NCI-H524 (cell line): ENCODE measurements at places on chromosomes 5 and 9.
A peak's percentile ranks its signal among the peaks of the same experiment; 100 is the strongest.

DNA sequence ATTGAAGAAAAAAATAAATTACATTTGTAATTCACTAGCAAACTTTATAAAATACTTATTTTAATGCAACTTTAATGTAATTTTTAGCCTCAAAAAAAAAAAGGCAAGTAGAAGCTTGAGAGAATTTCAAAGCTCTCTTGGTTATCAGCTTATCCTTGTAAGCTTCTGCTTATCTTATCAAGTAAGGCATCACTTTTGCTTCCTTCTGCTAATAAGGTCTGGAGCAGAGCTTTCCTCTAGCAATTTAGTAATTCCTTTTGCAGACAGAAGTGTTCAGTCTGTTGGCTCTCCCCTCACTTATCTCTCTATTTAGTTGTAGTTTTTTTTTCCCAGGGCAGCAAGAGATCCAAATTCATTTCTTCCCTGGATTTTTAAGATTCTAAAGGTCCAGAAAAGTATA lies 525.0 kb downstream of the ISL1 start:
- no peak for DNase-seq

- no peak for DNase-seq
These were observed 857.1 kb downstream of the TAF11L14 start for GRCh38 chr5:18491349-18491748.

- peak; percentile 18 for DNase-seq
These were observed 77.1 kb upstream of the RETREG1 start for GRCh38 chr5:16693879-16694278.

- no peak for DNase-seq
These were observed 44.6 kb upstream of the GLDC start for GRCh38 chr9:6689893-6690674.

DNA sequence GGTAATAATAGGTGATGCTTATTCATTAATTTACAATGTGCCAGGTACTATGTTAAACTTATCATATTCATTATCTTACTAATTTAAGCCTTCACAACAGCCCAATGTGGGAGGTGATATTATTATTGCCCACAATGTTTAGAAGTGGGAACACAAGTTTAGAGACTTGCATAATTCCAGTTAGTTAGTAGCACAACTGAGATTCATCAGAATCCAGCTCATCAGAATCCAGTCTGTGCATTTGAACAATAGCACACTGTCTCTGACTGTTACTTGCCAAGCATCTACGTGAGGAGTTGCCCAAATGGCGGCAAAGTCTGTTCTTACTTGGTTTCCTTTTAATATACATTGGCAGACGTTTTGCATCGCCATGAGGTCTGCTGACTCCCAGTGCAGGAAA lies 110.9 kb upstream of the BASP1 start:
- DNase-seq = no peak

GRCh38 chr9:102069969-102070368 lies 331.5 kb upstream of the GRIN3A start:
- DNase-seq = no peak

- DNase-seq = no peak
These were observed 46.5 kb downstream of the GNA14 start for GRCh38 chr9:77601476-77602099.

- no peak for DNase-seq
These were observed 147.1 kb upstream of the MAP1B start for GRCh38 chr5:71960195-71960594.

GRCh38 chr9:26775391-26775790 lies 117.2 kb downstream of the CAAP1 start:
- DNase-seq = no peak

- DNase-seq = peak; percentile 65
These were observed 28.8 kb upstream of the TJP2 start for GRCh38 chr9:69145144-69145715.

- DNase-seq = no peak
These were observed 1.4 kb downstream of the DOK3 start for GRCh38 chr5:177508221-177508611.

DNA sequence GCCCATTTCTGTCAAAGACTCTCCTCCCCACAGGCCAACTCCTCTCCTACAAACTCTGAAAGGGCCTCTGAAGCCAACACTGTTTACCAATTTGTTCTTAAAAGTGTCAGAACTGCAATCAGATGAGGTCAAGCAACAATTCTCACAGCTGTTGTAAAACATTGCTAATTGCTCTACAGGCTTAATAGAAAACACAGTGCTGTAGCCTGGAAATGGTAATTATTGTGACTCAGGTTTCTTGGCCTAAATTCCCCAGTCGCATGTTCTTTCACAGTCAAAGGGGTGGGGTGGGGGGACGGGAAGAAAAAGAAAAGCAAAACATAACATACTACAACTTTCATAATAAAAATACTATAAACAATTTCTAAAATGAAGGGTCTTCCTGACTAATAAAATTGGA lies 343.2 kb downstream of the DMAC1 start:
- no peak for DNase-seq

GRCh38 chr5:91166059-91166807 lies 216.9 kb downstream of the ARRDC3 start:
- DNase-seq = no peak

- DNase-seq = no peak
These were observed 7.8 kb upstream of the OLFM1 start for GRCh38 chr9:135079676-135080075.

DNA sequence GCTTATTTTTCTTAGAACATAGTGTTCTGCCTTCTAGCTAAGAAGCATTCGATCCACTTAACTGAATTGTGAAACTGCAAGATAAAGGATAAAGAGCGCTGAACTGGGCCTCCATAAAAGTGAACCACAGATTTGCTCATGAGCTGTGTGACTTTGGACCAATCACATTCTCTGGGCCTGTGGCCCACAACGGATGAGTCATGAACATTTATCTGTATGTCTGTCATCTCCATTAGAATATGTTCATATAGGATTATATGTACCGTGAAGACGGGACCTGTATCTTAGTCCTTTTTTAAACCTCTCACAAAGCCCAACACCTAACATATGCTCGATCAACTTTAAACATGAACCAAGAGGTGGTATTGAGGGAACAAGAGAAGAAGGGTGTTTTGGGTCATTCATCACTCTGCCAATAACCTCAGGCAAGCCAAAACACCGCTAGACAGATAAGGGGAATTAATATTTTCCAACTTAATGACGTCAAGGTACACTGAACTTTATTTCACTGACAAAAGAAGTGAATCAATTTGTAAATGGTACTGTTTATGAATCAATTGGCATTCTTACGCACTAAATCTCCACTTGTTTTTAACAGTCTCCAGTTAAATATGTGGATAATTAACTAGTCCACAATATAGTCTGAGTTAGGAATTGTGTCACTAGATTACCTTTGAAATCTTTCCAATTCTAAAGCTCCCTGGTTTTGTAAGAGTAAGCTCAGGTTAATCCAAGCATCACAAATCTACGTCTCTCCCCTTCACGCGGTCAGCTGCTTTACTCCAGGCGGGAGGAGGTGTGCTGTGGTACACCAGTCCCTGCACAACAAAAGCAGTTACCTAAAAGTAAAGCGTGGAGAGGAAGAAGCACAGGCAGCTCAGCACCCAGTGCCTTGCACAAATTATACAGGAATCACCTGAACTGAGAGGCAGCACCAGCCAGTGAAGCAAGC lies 1.6 kb downstream of the TMEM245 start:
- no peak for DNase-seq

- DNase-seq = peak; percentile 47
These were observed 113.1 kb upstream of the TNC start for GRCh38 chr9:115230924-115231515.

- no peak for DNase-seq
These were observed 660.3 kb downstream of the ISL1 start for GRCh38 chr5:52043543-52043942.

GRCh38 chr9:38141746-38142591 lies 72.9 kb upstream of the SHB start:
- no peak for DNase-seq

- no peak for DNase-seq
These were observed 23.2 kb downstream of the CNTFR start for GRCh38 chr9:34566322-34566721.

DNA sequence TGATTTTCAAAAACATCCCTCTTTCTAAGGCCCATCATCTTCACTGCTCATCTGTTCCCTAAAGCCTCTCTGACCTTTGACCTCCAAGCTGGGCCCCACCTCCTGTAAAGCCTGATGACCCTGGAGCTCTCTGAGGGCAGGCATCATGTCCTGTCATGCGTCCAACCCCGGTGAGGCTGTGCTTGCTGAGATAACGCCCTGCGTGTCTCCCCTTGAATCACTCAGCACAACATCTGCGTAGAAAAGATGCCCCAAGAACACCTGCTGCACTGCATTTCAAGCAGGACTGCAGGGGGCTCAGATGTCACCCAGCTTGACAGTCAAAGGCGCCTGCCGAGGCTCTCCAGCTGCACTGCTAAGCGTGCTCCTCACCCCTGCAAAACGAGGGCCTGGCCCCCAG lies 78.0 kb downstream of the OTULIN start:
- peak; percentile 99 for DNase-seq

GRCh38 chr5:171961117-171961516 lies 45.3 kb downstream of the FBXW11 start:
- no peak for DNase-seq

GRCh38 chr5:39019254-39019653 lies 54.9 kb downstream of the RICTOR start:
- DNase-seq = no peak

GRCh38 chr5:82298668-82299067 lies 20.5 kb upstream of the RPS23 start:
- DNase-seq = no peak

GRCh38 chr9:6086006-6086655 lies 70.7 kb upstream of the RANBP6 start:
- no peak for DNase-seq

GRCh38 chr9:134755221-134755907 lies 113.8 kb downstream of the COL5A1 start:
- no peak for DNase-seq

DNA sequence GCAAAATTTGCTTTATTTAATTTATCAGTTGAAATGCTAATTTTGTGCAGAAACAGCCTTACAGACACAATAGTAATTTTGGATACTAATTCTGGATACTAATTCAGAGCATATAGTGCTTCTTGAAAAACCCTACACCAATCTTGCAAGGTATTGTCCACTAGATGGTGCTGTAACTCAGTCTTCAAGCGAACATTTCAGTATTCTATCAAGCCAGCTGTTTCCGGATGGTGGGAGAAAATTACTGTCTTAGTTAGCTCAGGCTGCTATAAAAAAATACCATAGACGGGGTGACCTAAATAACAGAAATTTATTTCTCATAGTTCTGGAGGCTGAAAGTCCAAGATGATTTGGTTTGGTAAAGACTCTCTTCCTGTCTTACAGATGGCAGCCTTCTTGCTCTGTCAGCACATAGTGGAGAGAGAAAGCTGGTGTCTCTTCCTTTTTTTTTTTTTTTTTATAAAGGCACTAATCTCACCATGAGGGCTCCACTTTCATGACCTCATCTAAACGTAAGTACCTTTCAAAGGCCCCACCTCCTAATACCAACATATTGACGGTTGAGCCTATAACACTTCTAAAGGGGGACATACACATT lies 1306.5 kb upstream of the CDH9 start:
- DNase-seq = peak; percentile 29

DNA sequence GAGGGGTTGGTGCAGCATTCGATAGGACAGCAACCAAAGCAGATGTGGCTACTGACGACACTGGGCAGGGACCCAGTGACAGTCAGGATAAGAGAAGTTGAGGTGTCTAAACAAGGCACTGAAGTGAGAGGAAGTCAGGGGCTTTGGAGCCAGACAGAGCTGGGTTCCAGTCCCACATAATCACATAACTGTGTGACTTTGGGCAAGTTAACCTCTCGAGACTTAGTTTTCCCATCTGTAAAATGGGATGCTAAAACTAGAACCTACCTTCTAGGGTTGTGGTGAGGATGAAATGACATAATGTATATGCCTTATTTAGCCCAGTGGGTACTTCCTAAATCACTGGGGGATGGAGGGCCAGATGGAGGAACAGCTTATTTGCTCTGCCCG lies 3.1 kb downstream of the ANGPTL2 start:
- DNase-seq = no peak

- DNase-seq = no peak
These were observed 87.6 kb downstream of the ADRB2 start for GRCh38 chr5:148913985-148914431.

DNA sequence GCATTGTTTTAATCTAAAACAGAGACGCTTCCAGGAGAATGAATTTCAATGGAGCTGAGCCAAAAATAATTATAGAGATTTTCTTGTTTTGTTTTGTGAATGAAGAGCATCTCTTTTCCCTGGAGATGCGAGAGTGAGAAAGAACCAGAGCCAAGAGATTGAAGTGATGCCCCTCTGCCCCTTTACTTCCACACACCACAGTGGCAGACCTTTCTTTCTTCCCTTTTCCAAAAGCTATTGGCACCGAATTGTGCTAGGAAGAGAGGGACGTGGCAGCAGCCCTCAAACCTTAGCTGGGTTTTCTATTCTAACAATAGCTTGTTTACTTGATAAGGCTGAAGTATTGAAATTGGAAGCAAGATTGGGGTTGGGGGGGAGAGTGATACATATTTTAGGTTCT lies 133.0 kb upstream of the TMEM161B start:
- DNase-seq = no peak

- DNase-seq = peak; percentile 9
These were observed 13.4 kb upstream of the JADE2 start for GRCh38 chr5:134511796-134512660.

DNA sequence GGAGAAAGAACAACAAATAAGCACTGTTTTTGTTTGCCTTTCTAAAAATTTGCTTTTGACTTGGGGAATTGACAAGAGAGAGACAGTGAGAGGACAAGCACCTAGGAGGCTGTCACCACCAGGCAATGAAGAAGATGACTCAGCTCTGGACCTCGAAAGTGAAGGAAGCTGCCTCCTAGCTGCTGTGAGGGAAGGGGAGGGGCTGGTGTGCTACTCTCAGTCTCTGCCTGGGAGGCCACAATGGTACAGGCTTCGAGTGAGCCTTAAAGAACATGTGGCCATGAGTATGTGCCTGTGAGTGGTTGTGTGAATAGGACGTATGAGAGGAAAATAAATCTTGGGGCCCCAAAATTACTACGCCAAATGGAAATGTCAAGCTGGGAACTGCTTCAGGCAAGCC lies 7.1 kb upstream of the PLK2 start:
- no peak for DNase-seq

DNA sequence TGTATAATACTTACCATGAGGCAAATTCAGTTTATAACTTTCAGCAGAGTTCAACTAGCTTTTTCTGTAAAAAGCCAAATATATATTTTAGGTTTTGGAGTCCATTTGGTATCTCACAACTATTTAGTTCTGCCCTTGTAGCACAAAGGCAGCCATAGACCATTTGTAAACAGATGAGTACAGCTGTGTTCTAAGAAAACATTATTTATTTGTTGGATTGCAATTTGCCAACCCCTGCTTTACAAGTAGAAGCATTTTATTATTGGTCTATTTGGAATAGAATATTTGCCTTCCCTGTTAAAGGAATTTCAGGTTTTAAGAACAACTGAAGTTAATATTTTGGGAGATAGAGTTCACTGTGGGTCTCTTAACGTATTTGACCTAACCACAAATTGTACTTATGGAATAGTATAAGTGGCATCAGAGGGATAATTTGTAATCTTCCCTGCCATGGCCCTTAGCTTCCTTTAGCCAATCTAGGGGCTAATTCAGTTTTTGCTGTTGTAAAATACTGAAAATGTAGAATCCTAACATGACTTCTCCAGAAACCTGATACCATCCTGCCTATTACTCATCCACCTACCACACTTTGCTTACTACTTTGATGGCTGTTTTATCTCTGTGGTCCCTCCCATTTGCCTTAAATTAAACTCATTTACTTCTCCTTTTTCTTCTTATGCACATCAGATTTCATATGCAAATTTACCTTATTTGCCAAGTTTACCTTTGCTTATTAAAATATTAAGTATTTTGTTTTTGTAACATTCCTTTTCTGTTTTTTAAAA lies 109.2 kb downstream of the DMXL1 start:
- no peak for DNase-seq
